ENCODE measurements at places on chromosomes 7 and 10.

DNA sequence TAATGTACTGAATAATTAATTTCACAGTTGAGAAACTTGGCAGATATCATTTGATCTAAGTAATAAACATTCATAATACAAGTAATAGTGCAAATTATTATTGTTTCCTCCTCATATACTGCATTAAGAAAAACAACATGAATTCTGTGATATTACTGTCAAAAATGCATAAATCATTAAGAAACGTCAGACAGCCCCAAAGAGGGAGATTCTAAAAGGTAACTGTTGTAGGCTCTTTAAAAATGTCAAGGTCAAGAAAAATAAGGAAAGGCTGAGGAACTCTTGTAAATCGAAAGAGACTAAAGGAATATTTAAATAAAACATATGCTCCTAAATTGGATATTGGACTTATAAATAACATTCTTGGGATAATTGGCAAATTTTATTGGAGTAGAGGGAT is 67.9 kb downstream of the CABCOCO1 start:
- no peak for DNase-seq

DNA sequence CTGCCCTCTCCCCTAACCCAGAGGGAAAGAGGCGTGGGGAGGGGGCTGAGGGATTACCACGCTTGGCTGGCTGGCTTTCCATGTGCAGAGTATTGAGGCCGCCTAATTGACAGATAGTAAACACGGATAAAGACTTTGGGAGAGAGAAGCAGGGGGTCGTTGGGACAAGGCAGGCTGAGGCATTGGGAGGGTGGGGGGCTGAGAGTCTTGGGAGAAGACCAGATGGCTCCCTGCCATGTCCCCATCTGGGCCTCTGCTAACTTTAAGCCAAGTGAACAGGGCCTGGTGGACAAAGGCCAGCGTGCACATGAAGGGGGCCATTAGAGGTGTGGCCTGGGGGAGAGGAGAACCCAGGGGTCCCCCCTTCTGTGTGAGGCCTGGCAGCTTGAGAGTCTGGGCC is 55.4 kb upstream of the MXI1 start:
- no peak for DNase-seq

GRCh38 chr7:116583653-116584052 is 58.8 kb downstream of the CAV1 start:
- no peak for DNase-seq

DNA sequence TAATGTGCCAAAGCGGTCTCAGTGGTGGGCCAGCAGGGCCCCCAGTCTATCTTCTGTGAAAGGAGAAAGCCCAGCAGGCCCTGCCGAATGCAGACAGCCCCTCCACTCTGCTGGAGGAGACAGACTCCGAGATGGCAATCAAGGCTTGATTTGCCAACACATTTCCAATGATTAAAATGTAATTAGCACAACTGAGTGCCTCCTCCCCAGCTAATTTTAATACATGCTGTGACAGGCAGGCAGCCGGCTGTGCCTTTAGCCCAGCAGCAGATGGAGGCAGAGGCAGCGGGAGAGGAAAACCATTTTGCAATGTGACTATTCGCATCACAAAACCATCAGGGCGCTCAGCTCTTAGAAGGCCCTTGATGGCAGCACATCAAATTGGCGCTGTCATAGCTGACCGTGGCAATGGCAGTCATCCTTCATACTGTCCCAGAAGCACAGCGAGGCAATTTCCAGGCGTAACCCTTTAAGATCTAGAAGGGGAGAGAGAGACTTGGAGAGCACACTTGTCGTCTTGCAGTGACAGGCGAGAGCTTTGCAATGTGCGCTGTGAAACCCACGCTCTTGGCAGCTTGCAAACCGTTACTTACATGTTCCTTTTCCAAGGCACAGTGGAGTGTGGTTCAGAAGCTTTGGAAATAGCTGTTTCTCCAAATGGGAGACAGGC is 714.8 kb upstream of the GALNT17 start:
- no peak for DNase-seq

DNA sequence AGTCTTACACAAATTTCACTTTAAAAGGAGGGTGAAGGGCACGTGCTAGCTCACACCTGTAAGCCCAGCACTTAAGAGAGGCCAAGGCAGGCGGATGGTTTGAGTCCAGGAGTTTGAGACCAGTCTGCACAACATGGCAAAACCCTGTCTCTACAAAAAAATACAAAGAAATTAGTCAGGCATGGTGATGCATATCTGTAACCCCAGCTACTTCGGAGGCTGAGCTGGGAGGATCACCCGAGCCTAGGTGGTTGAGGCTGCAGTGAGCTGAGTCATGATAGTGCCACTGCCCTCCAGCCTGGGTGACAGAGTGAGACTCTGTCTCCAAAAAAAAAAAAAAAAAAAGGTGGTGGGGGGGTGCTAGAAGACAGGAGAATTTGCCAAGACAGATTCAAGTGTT is 237.3 kb upstream of the KLF14 start:
- DNase-seq = peak; percentile 27

DNA sequence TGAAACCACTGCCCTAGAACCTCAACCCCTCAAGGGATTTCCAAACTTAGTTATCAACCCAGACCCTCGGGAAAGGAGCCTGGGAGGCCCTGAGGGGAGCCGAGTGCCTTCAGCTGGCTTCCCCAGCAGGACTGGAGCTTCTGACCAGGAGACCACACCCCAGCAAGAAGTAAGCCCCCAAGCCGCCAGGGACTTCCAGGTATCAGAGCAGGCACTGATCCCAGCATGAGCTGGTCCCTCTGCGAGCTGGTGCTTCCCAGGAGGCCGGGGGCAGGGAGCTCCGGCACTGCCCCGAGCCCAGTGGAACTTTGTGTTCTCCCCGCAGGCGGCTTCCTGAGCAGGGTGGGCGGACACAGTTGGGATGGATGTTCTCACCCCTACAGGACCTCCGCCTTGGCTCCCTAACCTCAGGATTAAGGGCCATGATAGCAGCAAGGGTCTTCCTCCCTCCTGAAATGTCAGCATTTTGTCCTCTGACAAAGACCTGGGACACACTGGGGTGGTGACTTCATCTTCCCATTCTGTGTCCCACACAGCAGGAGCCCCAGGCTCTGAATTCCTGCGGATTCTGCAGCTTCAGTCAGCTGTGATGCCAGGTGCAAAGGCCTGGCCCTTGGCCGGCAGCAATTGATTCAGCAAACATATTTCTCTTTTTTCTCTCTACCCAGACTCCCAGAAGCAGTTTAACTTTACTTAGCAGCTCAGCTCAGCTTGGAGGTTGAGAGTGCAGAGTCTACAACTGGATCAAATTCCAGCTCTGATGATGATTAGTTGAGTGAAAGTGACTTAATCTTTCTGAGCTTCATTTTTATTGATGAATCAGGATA is 11.6 kb downstream of the ATP6V0E2 start:
- DNase-seq = no peak

GRCh38 chr7:21938463-21938862 is 7.2 kb downstream of the CDCA7L start:
- no peak for DNase-seq

GRCh38 chr7:78014401-78014800 is 215.8 kb downstream of the PHTF2 start:
- DNase-seq = no peak

DNA sequence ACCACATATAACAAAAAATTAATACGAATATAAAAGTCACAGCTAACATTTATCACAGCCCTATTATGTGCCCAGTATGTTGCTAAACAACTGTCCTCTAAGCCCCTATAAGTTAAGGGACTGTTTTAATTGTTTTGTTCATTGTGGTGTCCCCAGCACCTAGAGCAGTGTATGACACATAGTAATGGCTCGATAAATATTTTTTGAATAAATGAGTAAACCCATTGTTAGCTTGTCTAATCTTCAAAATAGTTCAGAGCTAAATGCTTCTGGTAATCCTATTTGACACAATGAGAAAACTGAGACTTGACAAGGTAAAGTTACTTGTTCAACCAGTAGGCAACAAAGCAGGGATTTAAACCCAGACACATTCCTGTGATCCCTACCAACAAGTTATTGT is 78.4 kb upstream of the NEUROD6 start:
- DNase-seq = no peak

GRCh38 chr10:72146071-72146470 is 57.7 kb upstream of the SPOCK2 start:
- DNase-seq = no peak

GRCh38 chr7:44223362-44224079 is 22.7 kb downstream of the YKT6 start:
- DNase-seq = no peak

DNA sequence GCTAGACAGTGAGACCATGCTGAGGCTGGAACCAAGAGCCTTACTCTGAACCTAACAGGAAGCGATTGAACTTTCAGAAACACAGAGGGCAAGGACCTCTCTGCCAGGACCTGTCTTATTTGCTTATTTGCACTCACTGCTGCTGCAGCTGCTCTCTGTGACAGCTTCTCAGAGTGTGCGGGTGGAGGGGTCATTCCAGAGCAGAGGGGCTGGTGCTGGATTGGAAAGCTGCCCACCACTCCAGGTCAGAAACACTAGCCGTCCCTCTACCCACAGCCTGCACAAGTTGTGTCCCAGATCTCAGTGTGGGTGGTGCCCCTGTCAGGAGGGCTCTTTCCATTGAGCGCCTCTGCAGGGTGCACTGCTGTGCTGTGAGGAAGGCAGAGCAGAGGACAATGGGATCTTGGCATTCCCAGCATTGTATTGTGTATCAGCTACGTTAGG is 126.2 kb downstream of the CCNY start:
- DNase-seq = no peak

GRCh38 chr7:127677433-127678230 is 25.6 kb downstream of the SND1 start:
- DNase-seq = no peak

DNA sequence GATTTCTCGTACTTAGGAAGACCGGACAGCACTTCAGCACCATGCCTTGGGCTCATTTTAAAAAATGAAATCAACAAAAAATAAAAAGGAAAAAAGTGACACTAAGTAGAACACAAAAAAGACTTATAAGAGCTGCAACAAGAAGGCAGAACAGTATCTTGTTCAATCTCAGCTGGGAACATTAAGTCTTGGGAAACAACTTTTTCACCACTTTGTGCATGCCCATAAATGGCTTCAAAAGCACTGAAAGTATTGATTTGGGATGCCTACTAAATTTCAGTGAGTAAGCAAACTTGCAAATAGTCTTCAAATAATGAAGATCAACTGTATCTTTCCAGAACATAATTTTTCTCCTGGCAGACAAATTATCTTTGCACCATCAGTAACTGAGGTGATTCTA is 489.3 kb downstream of the NXPH1 start:
- DNase-seq = no peak

DNA sequence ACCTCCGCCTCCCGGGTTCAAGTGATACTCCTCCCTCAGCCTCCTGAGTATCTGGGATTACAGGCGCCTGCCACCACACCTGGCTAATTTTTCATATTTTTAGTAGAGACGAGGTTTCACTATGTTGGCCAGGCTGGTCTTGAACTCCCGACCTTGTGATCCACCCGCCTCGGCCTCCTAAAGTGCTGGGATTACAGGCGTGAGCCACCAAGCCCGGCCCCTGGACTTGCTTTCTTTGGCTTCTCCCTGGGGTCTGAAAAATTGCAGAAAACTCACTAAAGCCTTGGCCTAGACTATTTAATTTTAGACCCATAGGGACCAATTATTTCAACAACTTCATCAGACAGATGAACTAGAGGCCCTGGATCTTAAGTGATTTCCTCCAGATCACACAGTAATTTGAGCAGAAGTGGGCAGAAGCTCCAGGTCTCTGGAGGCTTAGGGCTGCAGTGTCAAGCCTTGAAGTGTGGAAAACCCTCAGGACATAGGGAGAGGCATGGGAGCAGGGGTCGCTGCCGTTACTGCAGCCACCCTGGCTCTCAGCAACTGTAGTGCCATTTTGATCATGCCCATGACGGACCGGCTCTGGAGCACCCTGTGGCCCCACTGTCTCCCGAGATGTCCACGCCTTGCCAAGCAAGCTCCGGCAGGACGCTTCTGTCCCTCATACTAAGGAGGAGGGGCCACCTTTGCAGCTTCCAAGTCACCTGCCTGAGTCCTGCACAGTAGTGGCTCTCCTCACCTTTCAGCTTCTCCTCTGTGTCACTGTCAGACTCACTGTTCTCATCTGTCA is 72.4 kb downstream of the DENND2A start:
- DNase-seq = no peak

GRCh38 chr10:16949816-16950215 is 132.6 kb upstream of the RSU1 start:
- DNase-seq = no peak

- no peak for DNase-seq
Observed at GRCh38 chr7:46488607-46489006, 567.5 kb upstream of the IGFBP3 start.

DNA sequence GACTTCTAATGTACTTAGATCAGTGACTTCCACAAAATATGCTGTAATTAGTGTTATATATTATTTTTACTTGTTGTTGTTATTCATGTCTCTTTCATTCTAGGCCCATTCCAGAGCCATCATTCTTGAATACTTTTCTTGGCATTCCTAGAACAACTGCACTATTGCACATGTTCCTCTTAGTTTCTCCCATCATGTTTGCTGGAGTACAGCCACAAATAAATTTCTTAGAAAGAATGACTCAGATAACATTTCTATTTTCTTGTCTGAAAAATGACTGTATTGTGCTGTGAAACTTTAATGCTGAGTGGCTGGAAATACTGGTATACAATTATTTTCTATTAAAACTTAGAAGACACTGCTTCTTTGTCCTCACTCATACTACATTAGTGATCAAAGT is 651.0 kb upstream of the STEAP1 start:
- DNase-seq = no peak

- DNase-seq = no peak
Observed at GRCh38 chr10:31617757-31618156, 298.7 kb downstream of the ZEB1 start.
